Activated CD4-positive, CD25-positive, alpha-beta regulatory T cell (primary cell): ENCODE measurements at places on chromosomes 3 and 15.

- no peak for DNase-seq
These were observed 303.7 kb upstream of the WNT5A start for GRCh38 chr3:55790596-55791350.

DNA sequence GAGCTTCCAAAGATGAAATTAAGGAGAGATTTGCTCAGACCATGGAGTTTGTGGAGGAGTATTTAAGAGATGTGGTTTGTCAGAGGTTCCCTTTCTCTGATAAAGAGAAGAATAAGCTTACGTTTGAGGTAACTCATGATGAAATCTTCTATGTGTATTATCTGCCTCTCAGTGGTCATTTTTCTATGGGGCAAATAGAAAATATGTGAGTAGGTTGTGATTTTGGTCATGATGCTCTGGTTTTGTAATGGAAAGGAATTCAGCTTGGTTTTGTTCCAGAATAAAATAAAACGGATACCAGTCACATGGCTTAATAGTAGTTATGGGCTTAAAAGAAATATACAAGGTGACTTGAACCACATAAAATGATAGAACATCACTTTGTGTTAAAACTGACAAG lies 181.1 kb downstream of the ITPR1 start:
- DNase-seq = no peak

DNA sequence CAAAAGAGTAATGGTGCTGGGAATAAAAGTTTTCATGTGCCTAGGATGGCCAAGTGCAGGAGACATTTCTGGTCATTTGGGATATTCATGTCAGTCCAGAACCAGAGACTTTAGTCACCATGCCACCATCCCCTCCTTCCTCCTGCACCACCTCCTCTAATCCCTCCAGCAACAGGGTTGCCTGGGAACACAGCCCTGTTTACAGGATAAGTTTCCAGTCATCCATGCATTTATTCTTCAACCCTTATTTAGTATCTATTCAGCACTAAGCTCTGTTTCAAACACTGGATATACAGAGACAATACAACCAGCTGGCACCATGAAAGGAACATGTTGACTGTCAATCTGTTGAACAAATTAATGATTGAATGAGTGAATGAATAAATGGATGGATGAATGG lies 211.7 kb downstream of the CLSTN2 start:
- no peak for DNase-seq

DNA sequence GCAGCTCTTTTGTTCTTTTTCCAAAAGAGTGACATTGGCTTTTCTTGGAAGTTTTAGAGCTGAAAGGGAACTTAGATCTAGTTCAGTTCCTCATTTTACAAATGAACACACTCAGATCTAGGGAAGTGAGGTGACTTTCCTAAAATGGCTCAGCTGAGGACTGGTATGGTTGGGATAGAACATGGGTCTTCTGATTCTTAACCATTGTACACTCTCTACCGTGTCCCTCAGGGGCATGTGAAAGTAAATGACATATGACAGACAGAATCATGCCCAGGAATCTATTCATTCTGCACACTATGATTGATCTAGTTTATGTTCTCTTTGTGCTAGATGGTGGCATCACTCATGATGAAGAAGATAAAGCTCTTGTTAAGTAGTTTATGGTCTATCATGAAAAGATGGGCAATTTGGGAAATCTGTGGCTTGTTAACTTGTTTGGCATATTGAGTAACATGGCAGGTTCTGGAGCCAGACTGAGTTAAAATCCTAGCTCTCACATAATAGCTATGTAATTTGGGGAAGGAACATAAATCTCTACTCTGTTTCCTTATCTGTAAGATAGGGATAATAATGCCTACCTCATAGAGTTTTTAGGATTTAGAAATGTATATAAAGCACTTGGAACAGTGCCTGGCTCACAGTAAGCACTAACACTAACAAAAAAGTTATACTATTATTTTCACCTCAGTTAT lies 30.9 kb downstream of the UBE2E1 start:
- DNase-seq = no peak

DNA sequence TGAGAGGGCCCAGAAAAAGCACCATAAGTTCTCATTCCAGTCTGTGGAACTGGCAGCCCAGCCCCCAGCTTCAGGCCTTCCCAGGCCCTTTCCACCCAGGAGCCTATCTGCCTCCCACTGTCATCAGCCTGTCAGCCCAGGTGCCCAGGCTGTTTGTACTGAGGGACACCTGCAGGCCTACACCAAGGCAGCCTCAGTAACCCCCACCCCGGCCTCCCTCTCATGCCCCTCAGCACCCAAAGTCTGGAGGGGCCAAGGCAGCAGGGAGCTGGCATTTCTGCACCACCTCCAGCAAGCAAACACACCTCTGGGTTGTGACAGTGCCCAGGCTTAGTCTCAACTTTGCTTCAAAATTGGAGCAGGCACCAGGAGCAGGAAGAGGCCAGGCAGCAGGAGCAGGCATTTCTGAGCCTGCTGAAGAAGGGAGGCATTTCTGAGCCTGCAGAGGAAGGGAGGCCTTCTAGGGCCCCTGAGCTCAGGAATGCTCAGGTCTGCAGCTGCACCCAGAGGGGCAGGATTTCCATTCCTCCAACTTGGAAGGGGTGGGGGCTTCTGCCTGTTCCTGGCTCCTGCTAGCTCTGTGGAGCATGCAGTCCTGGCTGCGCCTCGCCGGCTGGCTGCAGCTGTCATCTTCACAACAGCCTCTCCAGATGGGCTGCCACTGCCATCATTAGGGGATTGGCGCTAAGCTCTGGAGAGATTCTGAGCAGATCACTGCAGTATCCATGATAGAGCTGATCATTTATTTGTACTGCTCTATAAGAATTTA lies 396.1 kb downstream of the UNC13C start:
- no peak for DNase-seq

GRCh38 chr3:58135712-58136543 lies 74.8 kb downstream of the DNASE1L3 start:
- no peak for DNase-seq

- DNase-seq = no peak
These were observed 141.0 kb downstream of the CHDH start for GRCh38 chr3:53705024-53705745.

DNA sequence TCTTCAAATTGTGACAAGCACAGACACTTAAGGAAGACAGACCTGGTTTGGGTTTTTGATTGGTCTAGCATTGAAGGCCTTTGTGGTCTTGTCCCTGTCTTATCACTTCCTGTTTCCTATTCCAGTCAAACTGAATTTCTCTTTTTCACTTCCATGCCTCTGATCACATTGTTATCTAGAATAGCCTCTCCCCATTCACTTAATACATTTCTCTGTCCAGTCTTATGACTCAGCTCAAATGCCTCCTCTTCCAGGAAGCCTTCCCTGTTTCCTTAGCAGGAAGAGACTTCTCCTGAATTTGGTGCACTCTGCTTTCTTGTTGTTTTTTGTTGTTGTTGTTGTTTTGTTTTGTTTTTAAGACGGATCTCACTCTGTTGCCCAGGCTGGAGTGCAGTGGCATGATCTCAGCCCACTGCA lies 45.5 kb downstream of the LIMD1 start:
- DNase-seq = no peak

GRCh38 chr3:13769422-13769821 lies 110.4 kb downstream of the WNT7A start:
- no peak for DNase-seq

DNA sequence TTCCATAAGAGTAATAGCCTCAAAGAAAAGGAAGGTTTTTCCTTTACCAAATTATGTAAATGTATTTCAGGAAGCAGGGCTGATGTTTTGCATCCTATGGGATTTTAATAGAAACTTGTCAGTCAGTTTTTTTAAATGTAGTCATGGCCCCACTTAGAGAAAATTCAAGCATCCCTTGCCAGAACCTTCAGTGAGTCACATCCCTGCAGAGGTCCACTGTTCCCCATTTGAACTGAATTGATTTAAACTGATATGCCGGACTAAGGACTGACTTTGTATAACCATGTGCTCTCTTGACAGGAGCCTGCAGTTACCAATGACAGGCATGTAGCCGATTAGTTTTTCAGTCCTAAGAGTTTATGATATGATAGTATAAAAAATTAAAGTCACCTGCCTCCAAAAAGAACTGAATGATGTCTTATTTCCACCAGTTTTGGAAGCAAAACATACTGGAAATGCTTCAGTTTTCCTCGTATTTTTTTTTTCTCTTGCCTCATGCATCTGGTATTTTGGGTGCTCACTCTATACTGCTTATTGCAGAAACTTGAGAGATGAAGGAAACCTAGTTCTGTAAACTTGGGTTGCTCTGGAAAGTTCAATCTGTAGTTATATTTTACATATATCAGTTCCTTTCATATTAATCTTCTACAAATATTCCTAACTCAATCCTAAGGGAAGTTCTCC lies 30.7 kb downstream of the LRTM1 start:
- no peak for DNase-seq

DNA sequence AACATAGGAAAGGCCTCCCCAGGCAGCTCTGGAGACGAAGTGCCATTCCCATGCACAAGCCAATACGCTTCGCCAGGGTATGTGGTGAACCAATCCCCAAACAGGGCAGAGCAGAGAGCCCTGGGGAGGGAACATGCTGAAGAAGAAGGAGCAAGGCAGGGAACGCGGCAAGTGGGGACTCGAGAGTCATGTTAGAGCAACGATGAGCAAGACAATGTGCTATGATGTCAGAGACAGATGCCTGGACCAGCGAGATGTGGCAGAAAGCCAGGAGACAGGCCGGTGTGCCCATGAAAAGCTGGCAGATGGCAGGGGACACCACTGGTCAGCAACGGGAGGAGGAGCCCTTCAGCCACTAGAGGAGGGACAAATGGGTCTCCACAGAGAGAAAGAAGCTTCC lies 39.6 kb downstream of the NIPA2 start:
- DNase-seq = no peak

DNA sequence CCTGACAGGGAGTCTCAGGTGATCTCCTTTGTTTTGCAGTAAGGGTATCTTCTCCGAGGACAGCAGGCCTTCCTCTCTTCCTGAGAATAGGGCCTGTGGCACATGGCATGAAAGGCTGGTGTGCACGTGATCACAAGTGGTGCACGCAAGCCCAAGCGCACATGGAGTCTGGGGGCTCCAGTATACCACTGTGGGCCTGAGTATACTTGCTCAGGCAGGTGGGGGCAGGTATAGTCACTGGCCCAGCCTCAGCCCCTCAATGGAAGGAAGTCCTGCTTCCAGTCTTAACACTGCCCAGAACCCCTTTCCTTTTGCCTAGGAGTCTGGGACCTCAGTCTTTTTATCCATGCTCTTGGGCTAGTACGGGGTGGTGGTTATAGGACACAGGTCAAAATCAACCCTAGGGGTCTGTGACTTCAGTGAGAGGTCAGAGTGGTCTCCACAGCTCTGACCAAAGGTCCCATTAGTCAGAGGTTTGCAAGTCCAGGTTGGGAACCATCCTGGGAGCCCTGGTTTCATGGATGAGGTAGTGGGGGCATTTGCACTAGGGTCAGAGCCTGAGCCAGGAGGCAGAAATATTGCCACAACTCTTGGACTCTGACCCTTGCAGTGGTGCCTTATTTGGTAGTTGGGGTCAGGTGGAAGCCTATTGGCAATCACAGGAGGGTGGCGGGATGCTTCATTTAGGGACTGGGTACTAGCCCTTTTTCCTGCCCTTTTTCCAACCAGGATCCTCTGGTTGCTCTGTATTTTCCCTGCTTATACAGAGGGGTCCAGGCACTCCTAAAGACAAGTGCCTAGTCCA lies 823 bp upstream of the CCDC71 start:
- DNase-seq = no peak

- no peak for DNase-seq
These were observed 6.4 kb downstream of the PFN2 start for GRCh38 chr3:149964291-149964690.

DNA sequence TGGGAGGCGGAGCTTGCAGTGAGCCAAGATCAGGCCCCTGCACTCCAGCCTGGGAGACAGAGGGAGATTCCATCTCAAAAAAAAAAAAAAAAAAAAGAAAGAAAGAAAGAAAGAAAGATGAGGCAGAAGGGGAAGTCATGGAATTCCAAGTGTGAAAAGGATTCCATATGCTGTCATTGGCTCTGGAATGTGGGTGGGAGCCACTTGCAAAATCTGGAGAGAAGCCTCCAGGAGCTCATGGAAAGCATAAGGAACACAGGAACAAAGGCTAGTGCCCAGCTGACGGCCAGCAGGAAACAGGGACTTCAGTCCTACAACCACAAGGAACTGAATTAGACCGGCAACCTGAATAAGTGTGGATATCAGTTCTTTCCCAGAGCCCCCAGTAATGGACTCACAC lies 12.5 kb upstream of the TRAK1 start:
- no peak for DNase-seq

DNA sequence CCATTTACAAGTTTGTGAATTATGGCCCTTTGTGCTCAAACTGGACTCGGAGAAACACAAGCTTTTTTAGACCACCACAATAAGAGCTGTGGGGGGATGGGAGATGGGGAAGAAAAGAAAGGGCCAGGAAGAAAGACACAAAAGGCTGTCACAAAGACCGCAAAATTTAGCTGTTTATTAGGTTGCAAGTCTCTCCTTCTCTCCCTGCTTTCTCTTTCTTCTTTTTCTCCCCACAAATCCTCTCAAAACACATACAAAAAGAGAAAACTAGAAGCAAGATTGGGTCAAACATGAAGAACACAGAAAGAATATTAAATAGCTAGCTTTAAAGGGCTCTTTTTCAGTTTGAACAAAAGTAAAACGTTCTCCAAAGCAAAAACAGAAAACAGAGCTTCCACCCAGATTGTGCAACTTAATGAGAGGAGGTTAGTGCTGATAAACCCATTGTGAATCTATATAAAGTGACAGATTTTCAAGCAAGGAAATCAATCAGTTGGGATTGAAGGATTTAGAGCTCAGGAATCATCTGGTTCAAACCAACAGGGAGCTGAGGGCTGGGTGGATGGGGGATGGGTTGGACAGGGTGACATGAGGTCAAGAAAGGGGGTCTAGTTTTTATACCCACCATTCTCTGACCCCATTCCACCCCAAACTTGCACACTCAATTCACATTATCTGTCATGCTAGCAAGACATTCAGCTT lies 87.3 kb downstream of the DHX30 start:
- no peak for DNase-seq

- no peak for DNase-seq
These were observed at the start of gene CCDC33 for GRCh38 chr15:74235962-74236361. TSS of gene CCDC33 (plus strand) at chr15:74236326. CDS start at chr15:74236720, 394 bp downstream.

- DNase-seq = no peak
These were observed 48.4 kb upstream of the TJP1 start for GRCh38 chr15:29870495-29871151.

GRCh38 chr3:17631609-17632008 lies 110.8 kb downstream of the TBC1D5 start:
- no peak for DNase-seq

GRCh38 chr3:131077904-131078303 lies 51.2 kb downstream of the NEK11 start:
- no peak for DNase-seq

DNA sequence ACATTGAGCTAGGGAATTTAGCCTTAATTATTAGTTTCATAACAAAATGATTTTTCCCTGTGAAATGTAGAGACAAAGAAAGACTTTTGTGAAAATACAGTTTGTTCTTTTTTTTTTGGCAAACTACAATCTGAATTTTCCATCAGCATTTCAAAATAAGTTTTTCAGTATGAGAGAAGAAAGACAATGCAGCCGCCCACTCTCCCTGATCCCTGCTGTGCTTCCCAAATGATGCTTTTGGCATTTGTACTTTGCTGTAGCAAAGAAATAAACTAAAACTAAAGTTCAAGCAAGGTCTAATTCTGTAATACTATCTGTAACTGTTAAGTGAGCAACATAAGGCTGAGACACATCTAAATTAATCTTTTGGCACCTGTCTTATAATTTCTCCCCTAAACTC lies 782.2 kb downstream of the VGLL3 start:
- DNase-seq = no peak

GRCh38 chr15:47861111-47861903 lies 144.0 kb downstream of the SEMA6D start:
- DNase-seq = no peak
